ENCODE measurements at places on chromosomes 3 and 15.
A peak's percentile ranks its signal among the peaks of the same experiment; 100 is the strongest.

DNA sequence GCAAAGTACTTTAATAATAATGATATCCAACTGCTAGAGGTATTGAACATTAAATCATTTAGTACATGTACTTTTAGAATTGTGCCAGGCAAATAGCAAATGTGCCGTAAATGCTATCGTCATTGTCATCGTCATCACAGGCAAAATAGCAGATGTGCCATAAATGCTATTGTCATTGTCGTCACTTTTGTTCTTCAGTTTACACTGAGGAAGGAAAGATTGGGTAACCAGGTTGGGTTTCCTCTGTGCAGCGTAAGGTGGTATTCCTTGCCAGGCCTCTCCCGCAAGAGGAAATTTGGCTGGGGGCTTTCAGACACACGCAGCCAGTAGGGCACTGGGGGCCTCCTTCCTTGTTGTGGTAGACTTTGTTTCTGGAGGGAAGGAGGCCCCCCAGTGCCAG is 26.4 kb downstream of the ABHD17C start:
- DNase-seq, result no peak

- DNase-seq, result no peak
Measured at GRCh38 chr3:56314842-56315241, 153.4 kb downstream of the ERC2 start.

DNA sequence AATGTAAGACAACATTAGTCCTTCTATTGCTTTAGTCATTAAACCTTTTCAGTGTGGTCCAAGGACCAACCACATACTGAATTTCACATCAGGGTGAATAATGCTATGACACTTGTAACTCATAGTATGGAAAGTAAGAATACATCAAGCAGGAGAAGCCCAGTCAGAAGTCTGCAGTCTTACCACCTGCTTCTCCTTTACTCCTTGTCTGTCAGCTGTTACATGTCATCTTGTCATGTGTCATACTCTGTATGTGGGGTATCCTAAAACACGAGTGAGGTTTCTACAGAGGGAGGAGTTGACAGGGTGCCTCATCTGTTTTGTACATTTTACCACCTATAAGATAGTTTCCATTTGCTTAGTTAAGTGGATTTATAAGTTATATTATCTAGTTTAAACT is 32.8 kb upstream of the EID1 start:
- DNase-seq, result no peak

- no peak for DNase-seq
Measured at GRCh38 chr15:58704155-58704865, 45.2 kb downstream of the ADAM10 start.

DNA sequence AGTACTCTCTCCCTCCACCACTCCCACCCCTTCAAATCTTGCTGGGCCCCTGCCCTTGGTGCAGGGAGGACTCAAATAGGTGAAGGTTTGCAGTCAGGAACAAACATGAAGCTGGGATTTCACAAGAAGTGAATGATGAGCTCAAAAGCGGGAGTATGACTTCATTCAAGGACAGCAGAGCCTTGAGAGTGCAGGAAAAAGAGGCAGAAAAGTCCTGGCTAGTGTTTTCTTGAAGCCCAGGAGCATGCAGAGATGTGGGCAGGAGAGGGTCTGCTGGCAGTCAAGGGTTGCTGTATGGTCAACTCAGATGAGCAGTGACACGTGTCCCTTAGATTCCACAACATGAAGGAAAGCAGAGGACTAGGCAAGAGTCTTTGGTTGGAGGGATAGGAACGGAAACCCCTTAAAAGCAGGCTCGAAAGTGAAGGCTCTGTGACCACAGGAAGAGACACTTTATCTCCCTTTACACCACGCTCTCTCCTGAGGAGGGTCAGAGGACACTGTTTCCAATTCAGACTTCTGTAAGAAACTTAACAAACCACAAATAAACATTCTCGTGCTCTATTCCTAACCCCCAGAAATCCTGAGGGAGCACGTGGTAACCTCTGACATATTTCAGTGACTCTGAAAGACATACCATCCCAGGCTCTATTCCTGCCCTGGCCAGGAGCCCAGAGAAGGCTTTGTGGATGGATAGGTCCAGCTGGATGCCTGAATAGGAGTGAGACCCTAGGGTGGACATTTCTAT is 168.0 kb upstream of the NDN start:
- DNase-seq, result no peak

GRCh38 chr3:184077881-184078280 is 19.0 kb upstream of the HTR3E start:
- DNase-seq, result peak; percentile 22

DNA sequence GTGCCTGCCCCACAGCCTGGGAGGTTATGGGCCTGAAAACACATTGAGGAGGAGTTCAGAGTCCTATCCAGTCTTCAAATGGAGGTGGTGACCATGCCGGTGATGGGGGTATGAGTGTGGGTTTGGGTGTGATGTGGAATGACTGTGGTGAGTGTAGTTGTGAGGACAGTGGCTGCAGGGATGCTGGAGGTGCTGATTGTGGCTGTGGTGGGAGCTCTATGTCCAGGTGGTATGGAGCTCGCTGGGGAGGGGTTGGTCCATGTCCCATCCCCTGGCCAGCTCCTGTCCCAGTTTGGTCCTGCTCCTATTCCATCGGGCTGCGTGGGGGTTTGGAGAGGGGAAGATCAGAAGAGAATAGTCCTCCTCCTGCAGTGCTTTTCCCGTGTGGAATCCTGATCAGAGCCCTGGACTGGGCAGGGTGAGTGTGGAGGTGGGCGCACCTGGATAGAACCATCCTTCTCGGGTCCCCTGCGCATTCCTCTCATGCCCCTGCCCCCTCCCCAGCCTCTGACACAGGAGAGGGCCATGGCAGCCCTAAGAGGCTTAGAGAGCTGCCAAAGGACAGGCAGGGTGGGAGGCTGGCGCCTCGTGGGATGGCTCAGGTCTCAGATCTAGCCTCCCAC is 23.0 kb upstream of the GOLGA6C start:
- DNase-seq, result no peak

DNA sequence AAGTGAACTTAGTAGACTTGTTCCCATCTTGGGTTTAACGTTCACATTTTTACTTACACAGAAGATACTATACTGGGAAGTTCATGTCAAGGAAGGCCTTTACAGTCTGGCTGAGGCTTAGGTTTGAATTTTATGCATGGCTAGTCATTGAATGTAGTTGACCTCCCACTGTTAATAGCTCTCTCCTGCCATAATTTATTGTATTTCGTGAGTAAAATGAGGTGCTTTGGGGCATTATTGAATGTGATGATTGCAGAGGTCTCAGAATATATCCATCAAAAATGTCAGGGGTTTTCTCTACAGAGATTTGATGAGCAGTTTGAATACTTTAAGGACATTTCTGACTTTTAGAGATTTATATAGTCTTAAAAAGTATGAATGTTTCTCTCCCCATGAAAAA is 356.6 kb upstream of the GRM7 start:
- DNase-seq, result no peak

DNA sequence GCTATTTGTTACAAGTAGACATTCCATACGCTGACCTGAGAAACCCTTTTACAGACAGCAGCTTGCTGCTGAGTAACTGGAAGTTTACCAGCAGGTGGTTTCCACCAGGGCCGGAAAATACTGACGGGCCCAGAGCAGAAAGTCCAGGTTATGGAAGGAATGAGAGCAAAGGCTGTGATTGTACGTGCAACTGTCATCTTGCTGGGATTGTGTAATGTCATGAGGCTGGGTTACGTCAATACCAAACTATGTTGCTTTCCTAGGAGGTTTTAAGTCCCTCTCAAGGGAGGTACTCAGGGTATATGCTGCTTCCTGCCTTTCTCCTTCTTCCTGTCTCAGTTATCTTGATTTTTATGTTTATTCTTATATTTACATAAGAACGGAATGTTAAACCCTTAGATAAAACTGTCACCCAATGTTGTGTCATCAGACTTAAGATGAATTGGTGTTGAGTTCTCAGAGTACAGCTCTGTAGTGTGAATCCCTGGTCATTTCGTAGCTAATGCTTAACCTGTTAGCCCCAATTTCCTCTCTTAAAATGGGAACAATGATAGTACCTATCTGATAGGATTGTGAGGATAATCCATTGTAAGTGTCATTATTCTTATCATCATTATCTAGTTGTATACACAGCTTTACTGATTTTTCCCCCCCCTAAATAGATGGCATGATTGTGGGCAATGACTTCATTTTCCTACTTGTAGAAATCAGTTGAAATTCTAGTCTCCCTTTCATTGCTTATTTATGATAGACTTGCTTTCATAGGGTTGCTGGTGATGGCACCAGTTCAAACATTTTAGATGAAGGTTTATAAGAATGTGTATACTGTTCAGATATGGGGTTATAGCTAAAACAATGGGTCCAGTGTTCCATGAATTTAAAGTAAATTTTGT is 101.4 kb downstream of the FNDC3B start:
- no peak for DNase-seq

GRCh38 chr15:65762914-65763787 is 28.9 kb downstream of the DENND4A start:
- DNase-seq, result no peak

GRCh38 chr15:39787479-39787878 is 4.8 kb upstream of the FSIP1 start:
- no peak for DNase-seq

DNA sequence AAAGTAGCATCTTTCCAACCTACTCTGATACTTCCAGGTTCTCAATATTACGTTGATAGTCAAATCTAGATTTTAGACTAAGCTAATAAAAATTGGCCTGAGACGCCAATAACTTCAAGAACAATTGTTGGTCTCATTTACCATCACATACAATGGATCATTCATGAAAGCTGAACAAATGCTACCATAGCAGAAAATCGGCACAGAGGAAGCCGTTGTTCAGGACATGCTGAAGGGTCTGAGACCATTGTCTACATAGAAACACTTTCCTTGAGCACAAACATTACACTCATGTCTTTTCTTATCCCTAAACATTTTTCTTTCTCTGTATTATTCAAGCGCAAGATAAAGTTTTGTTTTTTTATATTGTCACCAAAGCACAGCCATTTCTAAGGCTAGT is 37.2 kb upstream of the FHIT start:
- no peak for DNase-seq

DNA sequence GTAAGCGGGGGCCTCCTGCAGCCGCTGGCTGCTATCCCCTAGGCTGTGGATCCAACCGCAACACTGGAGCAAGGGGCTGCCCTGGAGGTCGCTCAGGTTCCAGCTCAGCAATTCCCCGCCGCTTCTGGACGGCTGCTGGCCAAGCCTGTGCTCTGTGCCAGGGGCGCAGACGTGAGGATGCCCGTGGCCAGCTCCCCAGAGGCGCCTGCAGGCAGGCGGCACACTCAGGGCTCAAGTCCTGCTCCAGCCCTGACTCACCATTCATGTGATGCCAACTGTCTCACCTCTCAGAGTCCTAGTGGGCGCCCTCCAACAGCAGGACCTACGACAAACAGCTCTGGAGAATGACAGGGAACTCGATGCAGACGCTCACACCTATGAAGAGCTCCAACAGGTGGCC is 31.6 kb downstream of the KLHL25 start:
- no peak for DNase-seq

- no peak for DNase-seq
Measured at GRCh38 chr3:34268032-34268709, 469.7 kb downstream of the PDCD6IP start.

DNA sequence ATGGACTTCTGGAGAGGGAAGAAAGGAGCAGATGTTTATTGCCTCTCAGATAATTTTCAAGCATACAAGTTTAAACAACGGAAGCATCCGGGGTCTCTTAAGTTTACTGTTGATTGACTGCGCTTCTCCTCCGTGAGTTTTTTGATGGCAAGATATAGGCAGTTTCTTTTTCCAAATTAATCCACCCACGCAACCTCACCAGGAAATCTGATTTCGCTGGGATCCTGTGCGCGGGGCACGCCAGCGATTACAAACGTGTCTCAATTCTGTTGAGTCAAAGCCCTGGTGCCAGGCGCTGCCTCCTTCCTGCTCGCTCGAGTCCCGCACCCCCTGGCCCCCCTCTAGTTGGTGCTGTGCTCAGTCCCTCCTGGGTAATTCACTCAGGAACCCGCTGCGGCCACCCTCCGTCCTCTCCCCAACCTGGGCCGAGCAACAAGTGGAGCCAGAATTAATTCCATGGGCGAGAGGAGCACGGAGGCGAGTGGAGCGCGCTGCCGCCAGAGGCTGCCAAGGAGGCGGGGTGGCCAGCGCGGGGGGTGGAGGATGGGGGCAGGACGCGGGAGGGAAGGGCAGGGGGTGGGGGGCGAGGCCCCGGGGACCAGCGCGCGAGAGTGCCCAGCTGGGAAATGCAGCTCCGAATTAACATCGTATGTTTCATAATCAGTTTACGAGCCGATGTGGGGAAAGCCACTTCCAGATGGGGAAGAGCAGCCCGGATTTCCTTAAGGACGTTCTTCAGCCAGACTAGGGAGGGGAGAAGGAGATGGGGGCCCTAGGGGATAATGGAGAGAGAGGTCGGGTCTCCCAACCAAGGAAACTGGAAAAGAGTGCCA is 6.0 kb downstream of the WNT5A start:
- DNase-seq, result no peak

GRCh38 chr15:35784745-35785144 is 238.8 kb upstream of the DPH6 start:
- peak; percentile 13 for DNase-seq

- DNase-seq, result no peak
Measured at GRCh38 chr3:165529451-165529850, 307.8 kb downstream of the BCHE start.

- no peak for DNase-seq
Measured at GRCh38 chr3:102510663-102511062, 75.8 kb downstream of the ZPLD1 start.

- DNase-seq, result no peak
Measured at GRCh38 chr3:187041362-187042307, 97.7 kb downstream of the RPL39L start.

GRCh38 chr15:44034334-44034733 is 160.7 kb downstream of the FRMD5 start:
- no peak for DNase-seq

DNA sequence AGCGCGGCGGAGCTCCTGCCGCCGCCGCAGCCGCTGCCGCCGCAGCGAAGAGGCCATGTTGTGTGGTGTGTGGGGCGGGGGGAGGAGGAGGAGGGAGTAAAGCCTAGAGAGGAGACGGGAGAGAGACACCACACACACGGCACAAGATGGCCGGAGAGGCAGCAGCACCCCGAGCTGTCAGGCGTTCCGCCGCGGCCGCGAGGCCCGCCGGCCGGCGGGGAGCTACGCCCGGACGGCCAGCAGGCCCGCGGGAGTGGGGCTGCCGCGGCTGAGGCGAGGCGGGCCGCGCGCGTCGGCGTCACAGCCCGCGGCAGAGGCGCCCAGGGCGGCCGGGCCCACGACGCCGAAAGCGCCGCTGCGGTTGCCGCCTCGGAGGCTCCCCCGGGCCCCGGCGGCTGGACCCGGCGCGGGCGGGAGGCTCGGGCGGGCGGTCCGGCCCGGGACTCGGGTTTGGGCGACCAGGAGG is 17.4 kb upstream of the CHD2 start:
- no peak for DNase-seq

DNA sequence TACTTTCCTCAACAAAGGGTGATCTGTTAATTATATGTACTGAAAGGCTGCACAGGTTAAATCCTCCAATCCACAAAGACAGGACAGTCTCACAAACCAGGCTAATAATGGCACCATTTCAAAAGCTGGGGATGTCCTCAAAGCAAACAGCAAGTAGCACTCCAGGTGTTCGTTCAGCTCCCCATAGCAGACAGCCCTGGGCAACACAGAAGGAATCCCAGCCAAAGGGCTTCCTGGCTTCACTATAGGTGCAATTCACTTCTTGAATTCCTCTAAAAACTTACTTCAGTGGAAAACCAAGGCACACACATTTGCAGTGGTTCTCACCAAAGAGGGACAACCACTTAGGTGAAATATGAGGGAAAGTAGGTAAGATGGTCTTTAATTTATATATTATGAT is 166.7 kb downstream of the CTNNB1 start:
- DNase-seq, result no peak

GRCh38 chr3:31729082-31729481 is 196.4 kb downstream of the STT3B start:
- DNase-seq, result no peak
